Retina (tissue), 1 donor: ENCODE measurements at places on chromosomes 6 and 20.
A peak's percentile ranks its signal among the peaks of the same experiment; 100 is the strongest.

DNA sequence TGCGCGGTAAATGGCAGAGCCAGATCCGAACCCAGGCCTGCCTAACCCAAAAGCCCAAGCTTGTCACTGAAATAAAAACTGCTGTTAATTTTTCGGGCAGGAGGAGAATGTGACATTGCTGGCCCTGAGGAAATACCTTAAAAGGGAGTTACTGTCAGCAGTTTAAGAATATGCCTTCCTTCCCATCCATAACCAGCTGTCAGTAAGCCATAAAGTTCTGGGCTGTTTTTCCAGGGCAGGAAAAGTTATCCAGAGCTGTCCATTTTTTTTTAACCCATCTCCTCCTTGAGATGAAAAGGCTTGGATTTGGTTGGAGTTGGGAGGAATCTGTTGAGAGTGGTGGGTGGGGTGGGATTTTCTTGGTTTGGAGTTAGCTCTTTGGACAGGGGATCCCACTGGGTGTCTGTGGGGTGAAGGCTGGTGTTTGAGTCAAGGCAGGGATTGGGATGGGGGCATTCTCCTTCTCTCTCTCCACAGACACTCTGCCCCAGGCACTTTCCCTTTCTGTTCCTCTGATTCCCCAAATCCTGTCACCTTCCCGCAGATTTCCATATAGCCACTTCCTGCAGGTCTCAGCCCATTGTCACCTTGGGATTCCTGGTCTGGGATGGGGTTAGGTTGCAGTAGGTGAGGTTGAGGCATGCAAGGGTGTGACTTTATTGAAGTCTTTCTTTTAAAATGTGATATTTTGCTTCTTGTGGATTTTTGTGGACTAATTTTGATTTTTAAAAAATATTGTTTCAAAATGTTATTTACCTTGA, 4.3 kb upstream of the KCNG1 start:
- no peak for DNase-seq

- no peak for DNase-seq
Measured at GRCh38 chr6:168658059-168658458, 217.1 kb downstream of the SMOC2 start.

DNA sequence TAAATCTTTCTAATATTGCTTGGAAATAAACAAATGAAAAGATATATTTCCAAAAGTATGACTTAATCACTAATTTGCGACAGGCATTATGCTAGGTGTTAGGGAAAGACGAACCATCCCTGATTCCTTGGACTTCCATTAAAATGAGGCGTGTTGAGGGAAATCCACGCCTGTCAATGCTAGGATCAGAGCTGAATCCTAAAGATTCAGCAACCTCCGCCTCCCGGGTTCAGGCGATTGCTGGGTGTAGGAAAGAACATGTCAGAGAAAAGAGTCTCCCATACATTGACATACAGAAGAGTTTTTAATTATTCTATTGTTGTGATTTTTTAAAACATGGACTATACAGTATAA, 16.8 kb upstream of the PRSS16 start:
- DNase-seq = no peak

GRCh38 chr20:54650052-54650719, 174.8 kb downstream of the DOK5 start:
- peak; percentile 28 for DNase-seq

DNA sequence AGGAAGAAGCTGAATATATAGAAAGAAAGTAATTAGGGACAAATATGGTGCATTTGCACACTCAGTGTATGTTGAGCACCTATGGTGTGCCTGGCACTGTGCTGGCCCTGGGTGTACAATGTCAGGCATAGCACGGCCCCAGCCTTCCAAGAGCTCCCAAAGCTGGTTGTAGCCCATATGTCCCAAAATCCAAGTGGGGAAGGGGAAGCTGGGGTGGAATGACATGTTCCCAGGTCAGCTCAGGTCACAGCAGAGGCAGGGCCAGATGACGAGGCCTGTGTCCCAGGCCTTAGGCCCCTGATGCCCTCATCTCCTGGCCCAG, 170.0 kb downstream of the VEGFA start:
- DNase-seq = no peak

DNA sequence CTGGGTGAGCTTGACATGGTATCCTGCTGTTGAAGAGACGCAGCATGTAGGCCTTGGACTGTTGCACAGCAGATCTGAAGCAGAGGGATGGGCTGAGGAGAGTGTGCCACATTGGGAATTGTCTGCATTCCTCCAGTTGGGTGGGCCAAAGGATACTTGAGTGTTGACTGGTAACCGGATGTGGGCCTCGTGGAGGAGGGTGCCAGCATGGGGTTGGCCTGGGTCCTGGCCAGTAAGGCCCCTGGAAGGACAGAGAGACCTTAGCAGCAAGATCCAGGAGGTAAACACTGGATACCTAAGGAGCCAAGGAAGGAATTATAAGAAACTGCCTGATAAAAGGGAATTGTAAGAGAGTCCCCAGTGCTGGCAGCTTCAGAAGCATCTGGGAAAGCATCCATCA, 76.9 kb downstream of the FIG4 start:
- DNase-seq = no peak

GRCh38 chr6:131740161-131740560, 29.3 kb upstream of the CTAGE9 start:
- no peak for DNase-seq

DNA sequence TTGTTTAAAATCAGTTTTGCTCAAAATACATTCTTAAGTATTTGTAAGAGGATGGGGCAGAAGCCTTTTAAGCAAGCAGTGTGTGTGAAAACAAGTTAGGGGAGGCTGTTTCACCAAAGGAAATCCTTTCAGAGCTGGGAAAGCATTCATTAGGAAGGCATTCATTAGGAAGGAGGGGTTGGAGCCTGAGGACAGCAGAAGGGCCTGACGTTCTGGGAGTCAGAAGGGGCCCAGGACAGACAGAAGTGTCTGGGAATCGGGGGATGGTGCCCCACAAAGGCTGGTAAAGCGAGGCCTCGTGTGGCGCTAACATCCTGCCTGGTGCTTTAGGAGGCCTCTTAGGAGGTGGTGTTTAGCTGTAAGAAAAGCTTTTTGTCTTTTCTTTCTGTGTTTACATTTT, 80.6 kb upstream of the NXT1 start:
- DNase-seq = no peak

DNA sequence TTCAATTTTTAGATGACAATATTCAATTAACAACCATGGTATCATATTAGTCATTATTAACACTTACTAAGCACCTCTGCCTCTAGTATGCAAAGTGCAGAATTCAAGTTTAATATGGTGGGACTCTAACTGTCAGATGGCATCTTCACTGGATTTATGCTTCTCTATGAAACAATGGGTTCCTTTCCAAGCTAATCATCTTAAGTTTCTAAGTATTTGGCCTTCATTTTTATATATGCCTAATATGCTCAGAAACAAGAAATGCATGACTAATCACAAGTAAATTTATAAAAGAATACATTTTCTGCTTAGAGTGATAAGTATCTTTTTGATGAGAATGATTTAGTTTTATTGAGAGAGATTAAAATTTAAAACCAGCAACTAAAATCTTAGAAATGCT, 144.7 kb downstream of the HIVEP2 start:
- no peak for DNase-seq

- DNase-seq = no peak
Measured at GRCh38 chr6:158290659-158291058, 21.6 kb upstream of the TULP4 start.

- no peak for DNase-seq
Measured at GRCh38 chr20:3543901-3544507, 73.2 kb downstream of the ATRN start.

- no peak for DNase-seq
Measured at GRCh38 chr6:62298745-62299392, 12.8 kb upstream of the KHDRBS2 start.

DNA sequence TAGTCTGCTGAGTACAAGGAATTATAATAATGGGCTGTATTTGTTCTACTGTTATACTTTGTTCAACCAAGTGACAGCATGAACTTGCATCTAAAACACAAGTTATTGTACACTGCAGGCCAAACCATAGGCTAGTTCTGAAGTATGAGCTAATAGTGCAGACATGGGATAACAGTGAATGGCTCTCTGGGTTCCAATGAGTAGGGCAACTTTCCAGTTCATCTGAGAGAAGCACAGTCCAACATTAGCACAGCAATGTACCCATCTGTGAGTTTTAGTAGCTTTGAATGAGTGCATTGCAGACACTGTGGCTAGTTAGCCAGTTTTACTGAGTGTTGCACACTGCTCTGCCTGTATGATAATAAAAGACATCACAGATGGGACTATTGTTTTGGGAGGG, 56.5 kb upstream of the FUT9 start:
- DNase-seq = no peak

GRCh38 chr6:109344226-109344625, 38.0 kb downstream of the CD164 start:
- DNase-seq = no peak

DNA sequence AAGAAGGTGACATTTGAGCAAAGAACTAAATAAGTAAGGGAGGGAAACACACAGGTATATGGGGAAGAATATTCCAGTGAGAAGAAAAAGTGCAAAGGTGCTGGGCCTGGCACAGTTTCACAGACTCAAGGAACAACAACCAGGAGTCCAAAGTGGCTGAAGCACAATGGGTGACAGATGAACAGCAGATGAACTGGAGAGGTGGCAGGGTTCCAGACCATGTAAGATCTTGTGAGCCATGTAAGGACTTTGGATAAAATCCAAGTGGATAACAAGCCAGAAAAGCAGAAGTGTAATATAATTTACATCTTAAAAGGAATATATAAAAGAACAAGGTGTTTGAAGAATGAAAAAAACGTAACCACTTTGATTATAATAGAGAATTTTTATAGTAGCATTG, 87.9 kb downstream of the MMS22L start:
- DNase-seq = no peak

DNA sequence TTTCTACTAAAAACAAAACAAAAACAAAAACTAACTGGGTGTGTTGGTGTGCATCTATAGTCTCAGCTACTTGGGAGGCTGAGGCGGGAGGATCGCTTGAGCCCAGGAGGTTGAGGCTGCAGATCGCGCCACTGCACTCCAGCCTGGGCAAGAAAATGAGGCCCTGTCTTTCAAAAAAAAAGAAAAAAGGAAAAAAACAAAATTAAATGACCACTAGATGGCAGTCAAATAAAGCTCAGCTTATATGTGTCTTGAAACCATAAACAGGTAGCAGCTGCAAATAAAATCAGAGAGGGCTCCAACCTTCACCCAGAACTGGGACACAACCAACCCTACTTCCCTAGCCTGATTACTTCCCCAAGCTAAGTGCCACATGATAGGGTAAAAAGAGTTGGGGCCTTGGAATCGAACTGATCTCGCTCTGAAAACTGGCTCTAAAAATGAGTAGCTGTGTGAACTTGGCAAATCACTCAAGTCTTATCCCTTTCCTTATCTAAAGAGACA, 67.1 kb upstream of the ADGRF4 start:
- DNase-seq = peak; percentile 84

- DNase-seq = no peak
Measured at GRCh38 chr20:23399568-23400241, 21.6 kb downstream of the NAPB start.
